ENCODE measurements at places on chromosomes 2 and 18.

DNA sequence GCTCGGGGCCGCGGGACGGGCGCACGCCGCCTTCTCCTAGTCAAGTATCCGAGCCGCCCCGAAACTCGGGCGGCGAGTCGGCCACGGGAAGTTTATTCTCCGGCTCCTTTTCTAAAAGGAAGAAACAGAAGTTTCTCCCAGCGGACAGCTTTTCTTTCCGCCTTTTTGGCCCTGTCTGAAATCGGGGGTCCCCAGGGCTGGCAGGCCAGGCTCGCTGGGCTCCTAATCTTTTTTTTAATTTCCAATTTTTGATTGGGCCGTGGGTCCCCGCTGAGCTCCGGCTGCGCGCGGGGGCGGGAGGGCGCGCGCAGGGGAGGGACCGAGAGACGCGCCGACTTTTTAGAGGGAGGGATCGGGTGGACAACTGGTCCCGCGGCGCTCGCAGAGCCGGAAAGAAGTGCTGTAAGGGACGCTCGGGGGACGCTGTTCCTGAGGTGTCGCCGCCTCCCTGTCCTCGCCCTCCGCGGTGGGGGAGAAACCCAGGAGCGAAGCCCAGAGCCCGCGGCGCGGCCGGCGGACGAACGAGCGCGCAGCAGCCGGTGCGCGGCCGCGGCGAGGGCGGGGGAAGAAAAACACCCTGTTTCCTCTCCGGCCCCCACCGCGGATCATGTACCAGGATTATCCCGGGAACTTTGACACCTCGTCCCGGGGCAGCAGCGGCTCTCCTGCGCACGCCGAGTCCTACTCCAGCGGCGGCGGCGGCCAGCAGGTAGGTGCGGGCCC is 617 bp downstream of the FOSL2 start:
- peak; percentile 48 for DNase-seq

GRCh38 chr2:119246884-119247843 is 23.5 kb downstream of the STEAP3 start:
- DNase-seq: no peak

DNA sequence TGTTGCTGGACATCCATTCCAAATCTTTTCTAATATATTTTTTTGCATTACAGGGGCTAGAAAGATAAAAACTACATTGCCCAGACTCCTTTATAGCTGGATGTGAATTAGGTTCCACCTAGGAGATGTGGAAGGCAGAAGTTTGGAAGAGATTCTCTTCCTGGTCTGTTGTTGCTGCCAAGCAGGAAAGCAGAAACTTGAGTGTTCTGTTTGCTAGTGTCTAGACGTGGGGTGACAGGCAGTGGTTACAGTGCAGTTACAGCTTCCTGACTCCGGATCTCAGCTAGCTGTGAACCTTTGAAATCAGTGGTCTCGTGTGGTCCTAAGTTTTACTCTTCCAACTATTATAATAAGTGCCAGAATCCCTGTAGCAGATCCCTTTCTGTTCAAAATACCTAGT is 46.2 kb downstream of the COL4A4 start:
- no peak for DNase-seq

- no peak for DNase-seq
These were observed 677.1 kb downstream of the ZEB2 start for GRCh38 chr2:143842836-143843235.

Data from anterior cingulate cortex (tissue), 58 donors.